Fibroblast of lung (primary cell): ENCODE measurements at places on chromosomes 2 and 18. TPM values are rescaled to one million over a fixed set of nuclear protein-coding genes. Genes with fewer than 3 reads are reported as not detected.

The KRTCAP3 gene
- 0.33 TPM in 1 of 2 replicates, not detected in the other for total RNA-seq

The RTP5 gene
- not detected in 2 replicates for total RNA-seq

The DCDC2C gene
- total RNA-seq = not detected in 2 replicates

The ATG16L1 gene
- total RNA-seq = 27.2 and 33.7 TPM in 2 replicates

The NEU4 gene
- under 0.01 TPM in 1 of 2 replicates, not detected in the other for total RNA-seq

The SLC38A11 gene
- 0.26 and 0.50 TPM in 2 replicates for total RNA-seq

The ALPI gene
- total RNA-seq = not detected in 2 replicates

The UGT1A9 gene
- total RNA-seq = not detected in 2 replicates

The ACTG2 gene
- total RNA-seq = 4.1 TPM in 2 replicates

- no peak for DNase-seq
- no peak overlapping the region for H3K27ac ChIP-seq
- H3K27me3 ChIP-seq = no peaks in the 10 kb centered on the region
- H3K4me1 ChIP-seq = peaks cover 2% of the 10 kb centered on the region
- no peak overlapping the region for H3K4me3 ChIP-seq
Measured at GRCh38 chr2:44247924-44248323, 27.4 kb upstream of the SLC3A1 start.

GRCh38 chr2:80288576-80288975 is 16.0 kb downstream of the LRRTM1 start:
- H3K27ac ChIP-seq = no peak overlapping the region
- DNase-seq = no peak
- H3K4me3 ChIP-seq = no peak overlapping the region
- H3K36me3 ChIP-seq = no peaks in the 10 kb centered on the region
- H3K4me1 ChIP-seq = no peaks in the 10 kb centered on the region

DNA sequence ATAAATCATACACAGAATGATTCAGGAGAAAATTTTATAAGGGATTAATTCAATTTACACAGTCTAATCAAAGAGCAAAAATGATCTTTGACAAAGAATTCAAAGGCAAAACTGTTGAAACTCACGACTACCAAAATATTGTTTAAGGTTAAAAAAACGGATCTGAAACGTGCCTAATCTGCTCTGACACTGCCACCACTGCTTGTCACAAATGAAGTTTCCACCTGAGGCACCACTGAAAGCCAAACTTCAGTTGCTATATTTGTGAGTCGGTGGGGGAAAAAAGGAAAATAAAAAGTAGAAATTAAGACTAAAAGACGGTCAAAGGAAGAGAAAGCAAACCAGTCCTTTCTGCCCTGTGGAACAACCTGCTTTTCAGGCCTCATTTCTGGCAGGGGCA is 140.6 kb upstream of the DNMT3A start:
- H3K27ac ChIP-seq = no peak overlapping the region
- H3K4me1 ChIP-seq = no peaks in the 10 kb centered on the region
- H3K4me3 ChIP-seq = no peak overlapping the region

DNA sequence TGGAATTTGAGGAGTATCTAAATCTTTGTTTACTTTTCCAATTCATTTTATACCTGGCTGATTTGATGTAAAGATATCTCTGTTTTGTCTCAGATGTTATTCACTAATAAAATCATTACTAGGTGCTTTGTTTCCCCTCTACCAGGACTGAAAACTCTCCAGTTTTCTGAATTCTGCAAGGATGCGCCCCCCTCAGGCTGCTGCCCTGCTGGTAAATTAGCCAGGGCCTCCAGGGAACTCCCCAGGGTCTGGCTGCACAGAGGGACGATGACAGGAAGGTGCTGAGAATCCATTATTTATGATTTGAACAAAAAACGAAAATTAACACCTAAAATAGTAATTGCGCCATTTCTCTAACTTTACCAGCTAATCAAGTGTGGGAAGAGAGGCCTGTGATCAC is 541.2 kb upstream of the POU3F3 start:
- no peaks in the 10 kb centered on the region for H3K27me3 ChIP-seq
- H3K27ac ChIP-seq = no peak overlapping the region
- DNase-seq = no peak

DNA sequence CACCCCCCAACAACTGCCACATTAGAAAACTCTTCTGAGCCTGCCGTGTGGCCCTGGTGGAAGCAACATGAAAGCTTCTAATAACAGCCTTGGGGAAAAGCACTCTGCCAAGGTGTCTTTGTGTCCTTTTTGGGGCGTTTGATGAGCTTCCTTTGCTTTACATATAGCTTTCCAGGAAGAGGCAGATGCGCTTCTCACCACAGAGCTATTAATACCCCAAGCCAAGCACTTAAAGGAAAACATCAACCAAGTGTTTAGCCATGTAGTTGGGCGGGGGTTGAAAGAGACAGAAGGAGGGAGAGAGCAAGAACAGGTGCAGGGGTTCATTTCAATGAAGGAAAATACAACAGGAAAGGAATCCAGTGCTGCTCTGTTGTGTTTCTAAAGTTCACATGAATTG is 176.1 kb downstream of the VAPA start:
- DNase-seq = no peak
- no peaks in the 10 kb centered on the region for H3K4me1 ChIP-seq
- H3K4me3 ChIP-seq = no peak overlapping the region
- no peaks in the 10 kb centered on the region for H3K27me3 ChIP-seq
- no peak overlapping the region for H3K27ac ChIP-seq

- peak overlapping the region; percentile 19 for H3K27ac ChIP-seq
- H3K36me3 ChIP-seq = no peaks in the 10 kb centered on the region
Measured at GRCh38 chr18:59752666-59753065, 55.4 kb upstream of the CCBE1 start.

DNA sequence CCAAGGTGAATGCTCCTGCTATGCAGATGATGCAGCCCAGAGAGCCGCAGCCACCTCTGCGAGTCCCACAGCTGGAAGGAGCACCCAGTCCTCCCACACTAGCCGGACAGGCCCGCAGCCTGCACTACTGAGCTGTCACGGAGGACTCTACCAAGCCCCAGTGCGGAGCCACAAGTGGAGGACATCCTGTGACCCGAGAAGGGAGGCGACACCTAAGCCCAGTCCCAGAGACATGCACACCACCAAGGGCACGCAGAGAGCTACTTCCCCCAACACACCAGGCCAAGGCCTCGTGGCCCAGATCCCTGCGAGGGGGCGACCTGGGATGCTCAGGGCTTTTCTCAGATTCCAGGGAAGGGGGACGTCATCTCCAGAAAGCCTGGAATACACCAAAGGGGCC is 12.9 kb downstream of the HS1BP3 start:
- no peak overlapping the region for H3K27ac ChIP-seq
- H3K36me3 ChIP-seq = peaks cover 25% of the 10 kb centered on the region
- DNase-seq = no peak
- H3K4me1 ChIP-seq = peaks cover 28% of the 10 kb centered on the region

- peaks cover 6% of the 10 kb centered on the region for H3K4me1 ChIP-seq
- no peak for DNase-seq
- H3K36me3 ChIP-seq = no peaks in the 10 kb centered on the region
- peak overlapping the region; percentile 59 for H3K27ac ChIP-seq
Measured at GRCh38 chr2:162317861-162318327, 590 bp downstream of the IFIH1 start.

GRCh38 chr2:112821142-112821541 is 15.4 kb downstream of the IL1B start:
- no peaks in the 10 kb centered on the region for H3K27me3 ChIP-seq
- no peak overlapping the region for H3K27ac ChIP-seq
- H3K4me3 ChIP-seq = no peak overlapping the region
- no peaks in the 10 kb centered on the region for H3K36me3 ChIP-seq
- DNase-seq = no peak
- no peaks in the 10 kb centered on the region for H3K4me1 ChIP-seq

DNA sequence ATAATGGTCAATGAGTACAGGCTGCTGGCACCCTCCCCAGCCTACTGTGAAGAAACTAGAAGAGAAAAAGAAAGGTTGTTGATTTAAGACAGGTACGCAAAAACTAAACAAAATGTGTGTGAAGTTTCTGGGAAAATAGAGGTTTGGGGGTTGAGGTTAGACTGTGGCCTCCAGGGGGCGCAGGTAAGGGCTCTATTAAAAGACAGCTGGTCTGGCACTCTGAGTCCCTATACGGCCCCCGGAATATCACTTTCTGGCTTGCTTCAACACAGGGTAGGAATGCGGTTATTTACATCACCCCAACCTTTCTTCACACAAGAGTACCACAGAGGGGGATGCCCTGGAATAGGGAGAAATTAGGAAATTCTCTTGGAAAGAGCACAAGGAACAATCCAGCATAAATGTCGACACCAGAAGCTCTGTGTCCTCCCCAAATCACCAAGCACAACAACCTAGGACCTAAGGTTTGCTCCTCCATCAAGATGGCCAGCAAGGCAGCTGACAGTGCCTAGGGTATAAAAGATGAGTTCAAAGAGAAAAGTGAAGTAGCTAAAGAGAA is 480.8 kb upstream of the KLHL29 start:
- no peaks in the 10 kb centered on the region for H3K27me3 ChIP-seq
- no peak overlapping the region for H3K4me3 ChIP-seq
- H3K4me1 ChIP-seq = no peaks in the 10 kb centered on the region
- H3K27ac ChIP-seq = no peak overlapping the region

- H3K27ac ChIP-seq = no peak overlapping the region
- DNase-seq = no peak
- no peaks in the 10 kb centered on the region for H3K27me3 ChIP-seq
- H3K4me3 ChIP-seq = no peak overlapping the region
- H3K4me1 ChIP-seq = no peaks in the 10 kb centered on the region
Measured at GRCh38 chr2:190722061-190722759, 73.3 kb downstream of the NAB1 start.

GRCh38 chr2:19796035-19796695 is 105.6 kb downstream of the TTC32 start:
- H3K27ac ChIP-seq = no peak overlapping the region
- DNase-seq = peak; percentile 52
- H3K27me3 ChIP-seq = peaks cover 4% of the 10 kb centered on the region
- no peaks in the 10 kb centered on the region for H3K36me3 ChIP-seq
- H3K4me3 ChIP-seq = no peak overlapping the region

- H3K4me3 ChIP-seq = no peak overlapping the region
- no peak for DNase-seq
- no peak overlapping the region for H3K27ac ChIP-seq
- no peaks in the 10 kb centered on the region for H3K4me1 ChIP-seq
Measured at GRCh38 chr2:70757966-70758365, 10.0 kb downstream of the ADD2 start.

DNA sequence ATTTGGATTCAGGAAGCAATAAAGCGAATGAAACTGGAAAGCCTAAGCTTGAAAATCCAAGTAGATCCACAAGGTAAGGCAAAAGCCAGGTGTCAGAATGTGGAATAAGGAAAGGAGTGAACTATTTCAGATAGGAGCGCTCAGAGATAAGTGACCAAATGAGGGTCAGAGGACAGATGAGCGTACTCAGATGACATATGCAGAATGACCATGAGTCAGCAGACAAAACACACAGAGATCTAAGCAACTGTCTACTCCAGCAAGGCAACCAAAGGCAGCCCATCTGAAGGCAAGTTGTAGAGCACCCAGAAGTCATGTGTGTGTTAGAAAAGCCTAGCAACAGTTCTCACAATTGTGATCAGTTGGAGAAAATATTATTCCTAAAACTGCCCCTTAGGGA is 548.4 kb upstream of the FSHR start:
- no peaks in the 10 kb centered on the region for H3K27me3 ChIP-seq
- no peak overlapping the region for H3K27ac ChIP-seq
- DNase-seq = no peak

DNA sequence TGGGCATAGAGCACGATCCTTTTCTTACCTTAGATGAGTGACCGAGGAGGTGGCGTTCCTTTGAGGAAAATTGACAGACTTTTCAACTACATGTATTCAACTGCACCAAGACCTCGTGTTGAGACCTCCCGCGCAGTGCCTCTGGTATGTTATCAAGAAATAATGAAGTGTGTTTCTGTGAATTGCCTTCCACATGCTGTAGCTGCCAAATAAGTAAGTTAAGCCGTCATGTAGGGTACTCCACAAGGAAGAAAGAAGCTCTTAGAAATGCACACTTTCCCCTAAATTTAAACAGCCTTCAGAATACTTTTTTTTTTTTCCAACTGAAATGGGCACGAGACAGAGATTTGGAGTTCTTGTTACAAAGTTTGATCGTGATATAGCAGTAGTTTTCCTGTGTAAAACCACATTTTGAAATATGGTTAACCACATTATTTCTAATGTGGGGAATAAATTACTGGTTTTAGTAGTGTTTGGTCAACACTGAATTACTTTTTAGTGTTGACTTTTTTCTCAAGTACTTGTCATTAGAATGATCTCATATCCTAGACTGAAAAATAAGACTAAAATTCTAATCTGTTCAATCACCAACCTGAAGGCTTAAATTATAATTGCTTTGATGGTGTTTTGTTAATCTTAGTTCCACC is 30.5 kb downstream of the PDK1 start:
- H3K4me3 ChIP-seq = no peak overlapping the region
- H3K36me3 ChIP-seq = peaks cover 8% of the 10 kb centered on the region
- H3K27me3 ChIP-seq = no peaks in the 10 kb centered on the region
- H3K4me1 ChIP-seq = no peaks in the 10 kb centered on the region
- H3K27ac ChIP-seq = no peak overlapping the region

- peak overlapping the region; percentile 35 for H3K27ac ChIP-seq
- H3K36me3 ChIP-seq = no peaks in the 10 kb centered on the region
- peaks cover 21% of the 10 kb centered on the region for H3K4me1 ChIP-seq
- H3K4me3 ChIP-seq = no peak overlapping the region
- peak; percentile 98 for DNase-seq
Measured at GRCh38 chr2:75606761-75607399, 39.7 kb upstream of the MRPL19 start.

- no peak overlapping the region for H3K4me3 ChIP-seq
- no peaks in the 10 kb centered on the region for H3K27me3 ChIP-seq
- no peak overlapping the region for H3K27ac ChIP-seq
- H3K36me3 ChIP-seq = no peaks in the 10 kb centered on the region
- DNase-seq = no peak
Measured at GRCh38 chr2:230312638-230313037, 14.4 kb upstream of the SP140L start.

DNA sequence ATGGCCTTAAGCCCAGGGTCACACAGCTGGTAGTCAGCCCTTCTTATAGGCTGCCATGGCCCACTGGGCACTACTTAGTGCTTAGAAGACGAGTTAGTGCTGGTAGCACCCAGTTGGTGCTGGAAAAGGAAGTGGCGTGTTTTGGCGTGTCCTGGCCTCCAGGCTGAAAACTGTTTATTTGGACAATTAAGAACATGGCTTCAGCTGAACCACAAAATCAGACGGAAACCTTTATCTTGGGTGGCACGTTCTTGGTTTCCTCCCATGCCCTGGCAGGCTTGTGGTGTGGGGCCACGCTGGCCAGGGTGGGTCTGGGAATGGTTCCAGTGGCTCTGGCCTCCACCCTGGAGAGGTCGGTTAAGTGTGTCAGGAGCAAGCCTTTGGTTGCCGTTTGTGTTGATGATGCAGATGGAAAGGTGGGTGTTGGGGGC is 141.5 kb upstream of the HAAO start:
- H3K36me3 ChIP-seq = no peaks in the 10 kb centered on the region
- no peak overlapping the region for H3K4me3 ChIP-seq
- no peaks in the 10 kb centered on the region for H3K27me3 ChIP-seq
- H3K4me1 ChIP-seq = peaks cover 30% of the 10 kb centered on the region
- no peak for DNase-seq
- H3K27ac ChIP-seq = no peak overlapping the region

DNA sequence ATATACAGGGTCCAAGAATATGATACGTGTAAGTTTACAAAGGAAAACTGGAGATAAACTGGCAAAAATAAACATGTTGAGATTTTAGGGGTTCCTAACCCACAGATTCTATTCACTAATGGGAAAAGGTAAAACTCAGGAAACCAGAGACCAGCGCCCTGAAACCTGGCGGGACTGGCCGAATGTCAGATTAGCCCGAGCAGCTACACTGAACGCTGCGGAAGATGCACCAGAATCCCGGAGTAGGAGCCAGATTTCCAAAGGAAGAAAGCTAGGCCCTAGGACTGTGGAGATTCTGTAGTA is 679 bp upstream of the WDR75 start:
- H3K4me3 ChIP-seq = peak overlapping the region; percentile 84
- no peaks in the 10 kb centered on the region for H3K4me1 ChIP-seq
- H3K27ac ChIP-seq = peak overlapping the region; percentile 95
- no peaks in the 10 kb centered on the region for H3K36me3 ChIP-seq
